ENCODE measurements at places on chromosomes 2 and 18.
A peak's percentile ranks its signal among the peaks of the same experiment; 100 is the strongest.

DNA sequence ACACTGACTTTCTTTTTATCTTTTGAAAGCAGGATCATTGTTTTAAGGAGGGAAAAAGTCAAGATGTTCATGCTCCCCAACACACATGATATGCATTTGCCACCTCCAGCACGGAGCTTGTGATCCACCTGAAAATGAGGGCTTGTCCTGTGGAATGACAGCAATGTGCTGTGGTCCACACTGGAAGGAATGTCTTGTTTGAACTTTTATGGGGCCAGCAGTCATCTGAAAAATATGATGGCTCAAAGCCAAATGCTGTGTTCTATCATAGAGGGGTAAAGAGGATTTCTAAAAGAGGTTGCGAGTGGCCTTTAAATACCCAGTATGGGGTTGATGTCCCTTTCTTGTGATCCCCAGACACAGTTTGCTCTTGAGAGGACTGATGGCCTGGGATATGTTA is 226.5 kb upstream of the SPRED2 start:
- no peak for DNase-seq

DNA sequence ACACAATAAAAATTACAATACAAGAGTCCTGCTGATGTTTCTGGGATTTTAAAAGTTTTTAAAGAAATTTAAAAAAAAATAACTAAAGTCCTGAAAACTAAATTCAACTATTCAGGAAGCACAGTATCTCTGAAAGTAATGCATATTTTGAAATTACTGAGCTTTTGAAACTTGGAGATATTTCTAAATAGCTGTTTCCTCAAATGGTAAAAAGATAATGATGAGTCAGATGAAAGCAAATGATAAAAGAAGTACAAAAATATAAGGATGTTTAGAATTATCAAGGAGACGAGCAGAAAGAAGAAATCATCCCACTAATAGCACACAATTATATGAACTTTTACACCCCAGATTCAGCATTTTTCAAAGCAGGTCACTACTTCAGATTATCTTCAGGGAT is 90.2 kb upstream of the SLC25A52 start:
- DNase-seq: no peak

GRCh38 chr2:236366397-236366796 is 102.2 kb upstream of the ASB18 start:
- peak; percentile 45 for DNase-seq

- DNase-seq: no peak
Observed at GRCh38 chr18:76169733-76170132, 325.3 kb downstream of the ZNF516 start.

DNA sequence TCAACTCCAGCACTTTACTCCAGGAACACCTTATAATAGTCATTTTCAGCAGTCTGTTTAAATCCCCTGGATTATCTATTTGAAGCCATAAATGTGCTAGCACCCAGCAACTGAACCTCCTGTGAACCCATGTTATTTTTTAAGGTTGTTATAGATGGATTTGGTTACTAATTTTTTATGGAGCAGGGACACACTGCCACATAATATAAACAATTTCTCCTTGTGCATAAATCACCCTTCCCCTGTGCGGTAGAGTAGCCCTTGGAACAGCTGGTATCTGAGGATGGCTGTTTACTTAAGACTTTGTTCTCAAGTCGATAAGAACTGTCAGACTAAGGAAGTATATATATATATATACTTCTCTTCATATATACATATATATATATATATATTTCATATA is 367.4 kb downstream of the EPHA4 start:
- no peak for DNase-seq

DNA sequence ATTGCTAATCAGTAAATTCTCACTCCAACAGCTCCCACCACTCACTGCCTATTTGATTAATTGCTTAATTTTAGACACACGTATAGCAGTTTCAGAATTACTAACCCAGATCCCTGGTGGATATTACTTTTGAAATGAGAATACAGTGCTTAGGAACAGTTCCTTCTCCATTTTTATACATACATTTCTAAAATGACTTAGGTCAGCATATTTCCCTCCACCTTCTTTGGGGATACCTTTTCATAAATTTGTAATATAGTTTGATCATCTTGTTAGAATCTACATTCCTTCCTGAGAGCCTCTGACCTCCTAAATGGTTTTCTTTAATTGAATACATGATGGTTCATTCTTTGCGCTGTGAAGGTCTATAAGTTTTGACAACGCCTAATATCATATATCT is 279.8 kb upstream of the NETO1 start:
- no peak for DNase-seq

DNA sequence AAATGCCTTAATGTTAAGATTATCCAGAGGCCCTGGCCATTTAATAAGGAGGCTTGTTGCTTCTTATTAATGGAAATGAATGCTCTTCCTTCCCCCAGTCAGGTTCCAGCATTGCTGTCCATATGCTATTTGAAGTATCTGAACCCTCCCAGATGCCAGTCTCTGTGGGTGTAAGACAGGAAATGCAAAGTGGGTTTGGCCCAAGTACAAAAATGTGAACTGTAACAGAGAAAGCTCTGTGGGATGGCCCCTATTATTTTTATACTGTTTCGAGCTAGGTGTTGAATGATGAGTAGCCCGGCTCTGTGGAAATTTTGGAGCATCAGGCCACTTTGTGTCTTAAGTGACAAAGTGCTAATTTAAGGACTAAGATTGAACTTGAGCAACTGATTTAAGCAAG is 141.0 kb downstream of the UXS1 start:
- peak; percentile 36 for DNase-seq

- DNase-seq: no peak
Observed at GRCh38 chr2:114032705-114033104, 142.8 kb downstream of the ACTR3 start.

DNA sequence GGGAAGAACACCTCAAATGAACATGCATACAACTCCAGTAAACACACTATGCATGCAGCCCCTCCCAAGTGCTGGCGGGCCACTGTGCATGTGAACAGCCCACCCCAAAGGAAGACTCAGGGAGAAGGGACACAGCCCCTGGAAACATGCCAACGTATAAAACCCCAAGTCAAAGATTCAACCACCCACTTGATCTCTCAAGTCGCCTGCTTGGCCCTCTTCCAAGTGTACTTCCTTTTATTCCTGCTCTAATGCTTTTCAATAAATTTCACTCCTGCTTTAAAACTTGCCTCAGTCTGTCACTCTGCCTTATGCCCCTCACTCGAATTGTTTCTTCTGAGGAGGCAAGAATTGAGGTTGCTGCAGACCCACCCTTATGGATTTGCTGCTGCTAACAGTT is 139.1 kb downstream of the C1D start:
- DNase-seq: no peak

GRCh38 chr2:72270556-72271275 is 123.1 kb upstream of the CYP26B1 start:
- DNase-seq: no peak

DNA sequence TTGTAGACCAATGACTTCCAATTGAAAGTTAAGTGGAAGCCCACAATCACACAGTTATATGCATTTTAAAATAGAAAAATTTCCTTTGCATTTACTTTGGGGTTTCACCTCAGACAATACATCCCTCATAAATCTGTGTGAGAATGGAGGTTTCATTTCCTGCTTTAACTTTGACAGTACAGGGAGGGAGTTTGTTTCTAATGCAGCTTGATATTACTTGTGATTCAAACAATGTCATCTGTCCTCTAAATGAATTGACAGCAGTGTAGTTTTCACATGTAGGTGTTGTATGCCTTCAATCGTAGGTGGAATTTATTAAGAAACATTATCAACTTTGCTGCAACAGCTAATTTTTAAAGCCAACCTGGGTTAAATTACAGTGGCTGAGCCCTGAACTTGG is 75.2 kb downstream of the TMEFF2 start:
- DNase-seq: no peak

DNA sequence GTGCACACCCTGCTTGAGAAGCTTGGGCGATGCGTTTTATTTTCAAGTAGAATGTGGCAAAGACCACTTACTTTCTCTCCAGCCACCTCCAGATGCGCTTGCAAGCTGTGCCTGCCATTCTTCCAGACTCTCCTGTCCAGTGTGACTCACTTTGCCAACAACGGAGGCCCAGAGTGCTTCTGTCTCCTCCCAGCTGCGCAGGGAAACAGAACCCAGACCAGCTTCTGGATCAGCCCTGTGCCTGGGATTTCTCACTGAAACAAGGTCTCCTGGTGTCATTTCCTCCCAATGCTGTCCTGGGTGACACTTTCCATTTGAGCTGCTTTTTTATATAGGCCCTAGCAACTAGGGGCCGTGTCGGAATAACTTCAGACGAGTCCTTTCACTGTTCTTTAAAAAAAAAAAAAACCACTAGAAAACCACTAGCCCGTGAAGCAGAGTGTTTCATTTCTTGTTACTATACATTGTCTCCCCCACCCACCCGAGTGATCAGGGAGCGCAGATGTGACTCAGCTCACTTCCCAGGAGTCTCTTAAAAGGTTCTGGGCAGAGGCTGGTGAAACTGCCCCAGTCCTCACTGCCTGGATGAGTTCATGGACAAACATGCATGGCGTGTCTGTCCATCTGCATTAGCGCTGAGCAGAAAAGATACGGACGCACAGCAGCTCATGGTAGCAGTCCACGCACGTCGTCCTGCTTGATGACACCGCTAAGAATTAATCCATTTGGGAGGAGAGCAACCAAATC is 25.3 kb upstream of the RPL31 start:
- no peak for DNase-seq

DNA sequence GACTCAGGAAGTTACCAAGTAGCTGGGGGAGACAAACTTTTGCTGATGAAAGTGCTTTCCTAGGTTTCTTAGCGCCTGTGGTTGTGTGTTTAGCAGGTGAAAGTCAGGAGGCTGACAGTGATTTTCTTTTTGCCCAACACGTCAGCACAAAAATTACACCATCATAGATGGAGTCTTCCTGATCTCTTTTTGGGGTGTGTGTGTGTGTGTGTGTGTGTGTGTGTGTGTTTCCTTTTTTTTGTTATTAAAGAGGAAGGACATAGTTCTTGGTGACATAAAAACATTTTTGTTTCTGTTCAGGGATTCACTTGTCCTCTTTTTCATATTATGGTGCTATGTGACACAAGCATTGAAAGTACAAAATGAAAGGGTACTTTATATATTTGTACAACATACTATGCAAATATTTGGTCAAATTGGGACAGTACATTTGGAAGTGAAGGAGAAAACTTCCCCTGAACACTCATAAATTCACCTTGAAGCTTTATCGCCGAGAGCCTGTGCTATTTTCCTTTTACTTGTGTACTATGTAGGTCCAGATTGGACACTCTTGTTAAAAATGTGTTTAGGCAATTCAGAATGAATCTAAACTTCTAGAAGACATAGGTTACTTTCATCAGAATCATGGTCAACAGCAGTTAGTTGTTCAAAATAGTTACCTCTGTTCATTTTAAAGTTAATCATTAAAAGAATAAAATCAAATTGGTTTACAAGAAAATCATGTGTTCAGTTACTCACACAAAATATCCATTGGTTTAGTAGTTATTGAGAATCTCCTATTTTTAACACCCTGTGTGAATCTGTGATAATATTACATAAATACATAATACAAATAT is 491.9 kb downstream of the IRS1 start:
- peak; percentile 15 for DNase-seq

- no peak for DNase-seq
Observed at GRCh38 chr18:24195296-24196053, 56.6 kb downstream of the CABYR start.

DNA sequence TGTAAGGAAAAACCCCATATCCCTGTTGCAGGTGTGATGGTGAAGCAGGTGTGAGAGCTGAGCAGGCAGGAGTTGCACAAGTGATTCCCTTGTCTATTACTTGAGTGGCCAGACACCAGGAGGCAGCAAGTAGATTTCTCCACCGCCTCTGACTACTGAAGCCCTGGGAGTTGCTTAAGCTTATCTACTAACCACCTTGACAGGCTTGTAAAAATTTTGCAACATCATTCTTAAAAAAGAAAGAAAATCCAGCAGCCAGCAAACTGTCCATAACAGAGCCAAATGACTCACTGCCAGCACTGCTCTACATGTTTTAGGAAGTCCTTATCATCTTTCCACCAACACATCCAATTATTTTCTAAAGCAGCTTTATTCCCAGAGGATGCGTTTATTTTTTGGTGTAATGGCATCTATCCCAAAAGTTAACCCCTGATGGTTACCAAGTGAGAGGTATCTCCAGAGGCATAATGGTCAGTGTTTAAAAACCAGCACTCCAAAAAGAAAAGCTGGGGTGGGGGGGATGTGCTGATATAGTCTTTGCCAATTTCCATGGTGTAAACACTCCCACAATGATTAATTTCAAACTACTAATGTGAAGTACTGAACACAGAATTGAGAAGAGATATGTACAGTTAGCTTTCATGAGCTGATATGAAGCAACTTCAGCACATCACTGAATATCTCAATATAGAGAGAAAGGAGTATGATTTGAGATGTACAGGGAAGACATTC is 16.3 kb upstream of the GPR39 start:
- no peak for DNase-seq

- no peak for DNase-seq
Observed at GRCh38 chr2:146584316-146584715, 1260.5 kb upstream of the ACVR2A start.

- DNase-seq: no peak
Observed at GRCh38 chr18:79794846-79795245, 2.9 kb upstream of the KCNG2 start.

GRCh38 chr2:119231975-119232665 is 8.5 kb downstream of the STEAP3 start:
- no peak for DNase-seq
